ENCODE measurements at places on chromosomes 6 and 20. TPM values are rescaled to one million over a fixed set of nuclear protein-coding genes. Genes with fewer than 3 reads are reported as not detected.

The CCM2L gene
- total RNA-seq: not detected

The STMND1 gene
- not detected for total RNA-seq

The TMEM200A gene
- total RNA-seq: 1.1 TPM

GRCh38 chr6:116974526-116975316, 97.7 kb downstream of the RFX6 start:
- no peak for DNase-seq

GRCh38 chr6:74357321-74357720, 661.3 kb downstream of the CD109 start:
- no peak for DNase-seq

DNA sequence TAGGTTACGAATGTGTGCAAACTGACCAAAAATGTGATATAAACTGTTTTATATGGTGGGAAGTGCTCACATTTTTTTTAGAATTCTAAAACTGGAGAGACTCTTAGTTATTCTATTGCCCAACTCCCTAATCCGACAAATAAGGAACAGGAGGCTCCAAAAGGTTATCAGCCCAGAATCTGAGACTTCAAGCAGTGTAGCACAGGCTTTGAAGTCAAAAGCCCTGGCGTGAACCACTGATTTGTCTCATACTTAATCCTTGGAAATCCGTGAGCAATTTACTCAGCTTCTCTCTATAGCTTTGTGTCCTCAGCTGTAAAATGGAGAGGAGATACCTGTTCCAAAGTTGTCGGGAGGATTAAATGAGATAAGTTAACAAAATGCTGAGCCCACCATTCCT, 368.8 kb upstream of the SASH1 start:
- DNase-seq: no peak

DNA sequence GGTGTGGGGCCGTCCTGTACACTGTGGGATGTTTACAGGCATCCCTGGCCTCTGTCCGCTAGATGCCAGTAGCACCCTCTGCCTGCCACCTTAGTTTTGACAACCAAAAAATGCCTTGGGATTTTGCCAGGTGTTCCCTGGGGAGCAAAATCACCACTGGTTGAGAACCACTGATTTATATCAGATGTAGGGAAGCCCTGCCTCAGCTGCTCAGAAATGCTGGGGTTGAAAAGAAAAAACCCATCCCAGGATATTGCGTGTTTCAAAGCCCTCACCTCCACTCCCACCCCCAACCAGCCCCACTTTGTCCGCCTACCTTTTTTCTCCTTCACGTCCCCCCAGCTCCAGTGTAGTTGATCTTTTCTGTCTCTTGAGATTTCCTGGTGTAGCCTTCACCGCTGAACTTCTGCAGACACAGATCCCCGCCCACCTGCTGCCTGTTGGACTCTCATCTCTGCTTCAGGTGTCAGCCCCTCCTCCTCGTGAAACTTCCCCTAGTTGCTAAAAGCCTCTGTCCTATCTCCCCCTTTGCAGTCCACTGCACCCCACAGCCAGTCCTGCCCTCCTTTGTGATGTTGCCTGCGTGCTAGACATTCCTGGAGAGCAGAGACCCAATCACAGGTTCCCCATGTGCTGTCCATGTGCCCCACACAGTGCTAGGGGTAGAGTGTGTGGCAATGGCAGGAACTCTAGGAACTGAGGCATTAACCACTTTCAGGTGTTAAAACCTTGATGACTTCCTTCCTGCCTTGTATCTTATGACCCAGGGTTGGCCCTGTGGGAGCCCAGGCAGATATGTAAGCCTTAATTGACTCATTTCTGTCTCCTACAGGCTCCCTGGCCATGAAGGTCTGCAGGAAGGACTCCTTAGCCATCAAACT, 98.9 kb downstream of the TBC1D7 start:
- peak; percentile 8 for DNase-seq
